ENCODE measurements at places on chromosomes 12 and 14. TPM values are rescaled to one million over a fixed set of nuclear protein-coding genes. Genes with fewer than 3 reads are reported as not detected.

GRCh38 chr12:26251600-26251999 lies 56.2 kb downstream of the SSPN start:
- no peak overlapping the region for H3K4me3 ChIP-seq
- peaks cover 5% of the 10 kb centered on the region for H3K36me3 ChIP-seq
- no peak for DNase-seq

- H3K27ac ChIP-seq, result no peak overlapping the region
- no peak overlapping the region for H3K4me3 ChIP-seq
- H3K27me3 ChIP-seq, result peaks cover under 1% of the 10 kb centered on the region
Measured at GRCh38 chr14:54805445-54806322, 96.9 kb downstream of the GCH1 start.

DNA sequence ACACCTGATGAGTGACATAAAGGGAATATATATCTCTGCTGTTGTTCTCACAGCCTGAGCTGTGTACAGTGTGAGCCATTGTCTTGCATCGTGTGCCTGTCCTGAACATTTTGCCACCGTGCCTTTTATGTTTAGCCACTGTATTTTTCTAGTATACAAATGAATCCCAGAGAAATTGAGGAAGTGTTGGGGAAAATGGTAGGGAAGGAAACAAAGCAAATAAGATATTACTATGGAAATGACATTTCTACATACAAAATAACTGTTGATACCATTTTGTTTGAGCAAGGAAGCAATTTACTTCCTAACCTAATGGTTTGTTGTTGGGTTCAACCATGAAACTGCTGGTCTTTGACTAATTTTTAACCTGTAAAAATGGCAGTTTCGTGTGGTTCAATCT lies 5.5 kb downstream of the PSMA6 start:
- H3K27ac ChIP-seq, result peak overlapping the region; percentile 42
- H3K36me3 ChIP-seq, result peaks cover 32% of the 10 kb centered on the region
- DNase-seq, result no peak
- peaks cover 29% of the 10 kb centered on the region for H3K4me1 ChIP-seq
- H3K27me3 ChIP-seq, result no peaks in the 10 kb centered on the region
- no peak overlapping the region for H3K4me3 ChIP-seq

DNA sequence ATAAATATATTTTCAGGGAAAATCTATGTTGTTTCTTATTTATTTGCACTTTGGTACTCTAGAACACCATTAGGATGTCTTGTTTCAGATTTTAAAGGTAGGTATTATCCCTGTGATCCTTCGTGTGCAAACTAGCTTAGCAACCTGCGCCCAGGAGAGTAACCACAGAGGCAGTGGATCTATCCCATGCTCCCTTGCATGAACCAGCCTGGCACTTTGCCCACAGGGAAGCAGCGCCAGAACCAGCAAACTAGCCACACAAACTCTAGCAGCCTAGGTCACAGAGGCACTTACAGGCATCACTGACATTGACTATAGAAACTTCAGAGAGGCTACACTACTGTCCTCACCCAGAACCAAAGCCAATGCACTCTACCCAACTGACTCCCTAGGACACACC lies 76.1 kb downstream of the TSHR start:
- no peak overlapping the region for H3K27ac ChIP-seq
- peak; percentile 21 for DNase-seq
- no peaks in the 10 kb centered on the region for H3K36me3 ChIP-seq
- H3K4me1 ChIP-seq, result no peaks in the 10 kb centered on the region
- H3K4me3 ChIP-seq, result no peak overlapping the region

Gene AQP6
- not detected for total RNA-seq

Gene DDIT3
- 156 TPM for total RNA-seq

All from MCF 10A (cell line).